ENCODE measurements at places on chromosomes 12 and 14. TPM values are rescaled to one million over a fixed set of nuclear protein-coding genes. Genes with fewer than 3 reads are reported as not detected.

Gene CELA1
- not detected for total RNA-seq

DNA sequence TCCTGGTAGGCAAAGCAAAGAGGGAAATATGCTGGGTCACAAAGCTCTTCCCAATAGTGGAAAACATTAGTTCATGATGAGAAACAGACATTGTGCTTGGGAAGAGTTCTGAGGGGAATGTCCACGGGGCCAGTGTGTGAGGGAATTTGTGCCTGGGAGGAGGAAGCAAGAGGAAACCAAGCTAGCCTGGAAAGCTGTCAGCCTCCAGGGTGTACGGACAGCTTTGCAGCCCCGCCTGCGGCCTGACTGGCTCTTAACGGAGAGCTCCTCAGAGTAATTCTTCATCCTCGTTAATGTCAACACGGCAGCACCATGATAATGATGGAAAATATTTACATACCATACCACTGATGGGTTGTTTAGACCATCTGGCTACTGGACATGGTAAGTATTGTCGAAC, 32.4 kb downstream of the PITPNM2 start:
- no peak for DNase-seq

DNA sequence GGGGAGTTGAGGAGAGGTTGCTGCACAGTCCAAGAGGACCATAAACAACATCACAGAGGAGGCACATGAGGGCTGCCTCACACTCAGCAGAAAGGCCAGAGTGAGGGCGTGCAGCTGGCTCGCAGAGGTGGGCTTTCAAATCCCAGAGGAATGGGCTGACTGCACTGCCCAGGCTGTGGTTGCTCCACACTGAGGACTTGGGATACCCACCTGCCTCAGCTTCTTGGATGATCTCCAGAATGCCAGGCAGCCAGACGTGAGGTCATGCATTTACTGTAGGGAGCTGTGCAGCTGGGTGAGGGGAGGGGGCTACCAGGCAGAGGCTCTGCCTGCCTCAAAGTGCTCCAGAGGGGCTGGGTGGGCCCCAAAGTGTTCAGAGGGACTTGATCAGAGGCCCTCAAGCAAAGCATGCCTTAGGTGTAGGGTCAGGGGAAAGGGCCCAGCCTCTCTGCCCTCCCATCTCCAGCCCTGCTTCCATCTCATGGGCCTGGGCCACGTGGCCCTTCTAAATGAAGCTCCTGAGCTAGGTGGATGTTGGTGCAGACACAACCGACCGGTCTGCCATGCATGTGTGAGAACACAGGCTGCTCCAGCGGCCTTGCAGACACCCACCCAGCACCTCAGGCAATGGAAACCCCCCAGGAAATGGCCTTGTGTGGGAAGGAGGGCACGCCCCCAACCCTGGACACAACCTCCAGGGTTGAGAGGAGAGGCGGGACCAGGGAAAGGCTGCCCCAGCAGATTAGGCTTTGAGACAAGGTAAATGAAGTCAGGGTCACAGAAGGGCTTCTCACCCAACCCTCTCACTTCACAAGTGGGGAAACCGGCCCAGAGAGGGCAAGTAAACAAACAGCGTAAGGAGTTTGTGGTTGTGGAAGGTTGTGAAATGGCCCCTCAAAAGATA, 90.8 kb downstream of the NTF3 start:
- DNase-seq = no peak

Gene RPGRIP1
- 0.48 TPM for total RNA-seq

DNA sequence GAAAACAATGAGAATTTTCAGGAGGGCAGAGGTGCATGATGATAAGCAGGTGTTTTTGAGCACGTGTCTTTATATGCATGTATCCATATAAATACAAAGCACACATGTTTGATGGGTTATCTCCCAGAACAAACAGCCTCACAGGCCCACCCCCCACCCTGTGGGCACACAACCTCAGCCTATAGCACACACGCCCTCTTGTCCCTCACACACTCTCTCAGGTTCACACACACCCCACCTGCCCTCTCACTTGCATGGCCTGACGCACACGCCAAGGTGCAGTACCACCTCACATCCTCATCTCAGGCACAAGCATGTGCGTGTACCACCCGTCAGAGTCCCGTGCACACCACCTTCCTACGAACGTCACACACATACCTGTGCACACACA, 8.6 kb upstream of the KRT8 start:
- no peak for DNase-seq

GRCh38 chr12:24118668-24119067, 169.2 kb upstream of the SOX5 start:
- no peak for DNase-seq

Gene SMOC1
- total RNA-seq = 5.7 TPM

DNA sequence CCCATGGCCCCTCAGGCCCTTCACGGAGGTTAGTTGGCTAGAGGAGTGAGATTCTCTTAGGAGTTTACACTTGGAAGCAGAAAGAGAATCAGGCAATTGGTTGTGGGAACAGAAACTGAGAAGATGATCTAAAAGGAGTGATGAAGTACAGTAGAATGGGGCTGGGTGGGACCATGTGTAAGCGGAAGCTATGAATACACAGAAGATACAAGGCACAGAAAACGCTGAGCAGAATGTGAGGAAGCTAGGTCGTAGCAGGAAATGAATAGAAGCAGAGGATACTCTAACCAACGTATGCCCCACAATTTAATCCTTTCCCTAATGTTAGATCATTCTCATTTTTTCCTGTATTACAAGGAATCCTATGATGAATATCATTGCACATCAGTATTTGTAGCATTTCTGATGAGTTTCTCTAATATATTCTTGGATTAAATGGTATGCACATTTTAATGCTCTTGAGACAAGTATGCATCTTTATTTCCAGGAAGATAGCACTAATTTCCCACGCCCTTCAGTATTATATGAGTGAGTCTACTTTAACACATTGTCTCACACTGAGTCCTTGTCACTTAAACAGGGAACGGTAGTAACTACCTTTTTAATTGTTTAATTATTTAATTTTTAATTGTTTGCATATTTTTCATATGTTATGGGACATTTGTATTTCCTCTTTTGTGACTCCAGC, 273.2 kb downstream of the APAF1 start:
- no peak for DNase-seq

DNA sequence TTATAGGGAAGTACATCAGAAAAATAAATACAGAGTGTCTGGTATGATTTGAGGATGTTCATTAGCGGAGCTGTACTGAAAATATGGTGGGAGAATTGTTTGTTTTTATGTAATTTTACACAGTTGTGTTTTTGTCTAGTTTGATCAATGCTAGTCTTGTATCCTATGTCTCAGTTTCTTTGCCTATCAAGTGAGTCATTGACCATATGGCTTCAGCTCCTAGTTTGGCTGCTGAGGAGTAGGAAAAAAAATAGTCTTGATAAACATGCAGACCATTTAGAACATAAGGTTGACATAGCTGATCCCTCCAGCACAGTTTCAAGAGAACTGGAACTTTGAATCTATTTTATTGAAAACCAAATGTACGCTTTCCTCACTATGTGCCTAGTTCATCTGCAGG, 1292.1 kb upstream of the FLRT2 start:
- no peak for DNase-seq

GRCh38 chr14:96627811-96628775, 125.9 kb downstream of the PAPOLA start:
- no peak for DNase-seq

GRCh38 chr12:49503674-49504180, 35.1 kb upstream of the KCNH3 start:
- DNase-seq = no peak

Measured in breast epithelium (tissue), 4 donors.